GM12892 (cell line): ENCODE measurements at places on chromosomes 2 and 18.

DNA sequence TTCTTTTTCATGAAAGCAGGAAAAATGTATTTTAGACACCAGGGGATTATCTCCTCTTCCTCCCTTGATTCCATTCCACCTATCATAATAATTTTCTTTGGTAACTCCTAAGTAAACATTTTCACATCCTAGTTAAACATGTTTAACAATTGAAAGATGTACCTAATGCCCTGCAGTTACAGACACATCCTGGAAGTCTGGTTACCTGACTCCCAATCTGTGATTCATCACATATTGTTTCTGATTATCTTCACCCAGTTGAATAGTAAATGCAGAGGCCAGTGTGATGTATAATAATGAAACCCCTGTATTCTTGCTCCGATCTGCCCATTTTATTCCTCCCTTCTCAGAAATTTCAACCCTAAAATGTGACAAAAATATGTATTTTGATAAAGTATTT lies 1237.6 kb upstream of the LRRTM1 start:
- no peak for DNase-seq

DNA sequence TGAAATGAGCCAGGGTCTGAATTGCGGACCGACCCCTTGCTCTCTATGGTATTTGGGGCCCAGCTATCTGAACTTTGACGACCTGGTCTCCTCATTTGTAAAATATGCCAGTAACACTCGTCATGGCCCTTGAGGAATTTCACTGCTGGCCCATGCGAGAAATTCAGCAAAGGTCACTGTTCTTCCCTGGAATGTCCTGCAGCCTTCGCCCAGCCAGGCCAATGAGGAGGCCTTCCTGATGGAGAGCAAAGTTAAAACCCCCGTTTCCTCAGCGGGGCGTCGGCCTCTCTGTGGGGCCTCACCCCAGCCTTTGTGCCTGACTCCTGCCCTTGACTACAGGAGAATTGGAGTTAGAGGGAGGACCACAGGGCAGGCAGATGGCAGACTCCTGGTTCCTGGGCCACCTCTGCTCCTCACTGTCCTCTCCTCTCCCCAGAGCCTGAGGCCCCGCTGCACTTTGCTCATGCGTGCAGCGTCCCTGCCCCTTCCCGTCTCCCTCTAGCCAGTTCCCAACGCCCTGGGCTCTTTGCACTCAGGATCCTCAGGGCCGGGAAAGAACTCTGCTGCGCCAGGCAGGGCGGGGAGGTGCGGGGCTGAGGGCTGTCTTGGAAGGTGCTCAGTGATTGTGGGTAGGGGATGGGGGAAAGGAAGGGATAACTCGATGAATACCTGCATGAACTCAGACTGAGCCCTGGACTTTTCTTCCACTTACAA lies 257.0 kb upstream of the RAB6C start:
- DNase-seq = no peak

DNA sequence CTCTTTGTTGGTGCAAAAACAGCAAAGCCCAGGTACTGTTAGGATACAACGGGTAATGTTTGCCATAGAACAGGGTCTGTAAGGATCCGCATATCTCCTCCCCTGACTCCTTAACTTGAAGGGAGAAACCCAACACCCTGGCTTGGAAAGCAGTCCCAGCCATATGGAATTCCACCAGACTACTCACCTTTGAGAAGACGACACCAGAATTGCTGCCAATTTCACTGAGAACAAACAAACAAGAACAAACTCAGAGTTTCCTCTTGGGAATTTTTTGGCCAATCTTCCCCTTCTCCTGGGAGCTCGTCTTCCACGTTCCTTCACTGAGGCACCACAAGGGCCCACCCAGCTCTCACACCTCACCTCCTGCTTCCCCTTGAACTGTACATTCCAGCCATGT lies 29.2 kb downstream of the CAPN14 start:
- no peak for DNase-seq

DNA sequence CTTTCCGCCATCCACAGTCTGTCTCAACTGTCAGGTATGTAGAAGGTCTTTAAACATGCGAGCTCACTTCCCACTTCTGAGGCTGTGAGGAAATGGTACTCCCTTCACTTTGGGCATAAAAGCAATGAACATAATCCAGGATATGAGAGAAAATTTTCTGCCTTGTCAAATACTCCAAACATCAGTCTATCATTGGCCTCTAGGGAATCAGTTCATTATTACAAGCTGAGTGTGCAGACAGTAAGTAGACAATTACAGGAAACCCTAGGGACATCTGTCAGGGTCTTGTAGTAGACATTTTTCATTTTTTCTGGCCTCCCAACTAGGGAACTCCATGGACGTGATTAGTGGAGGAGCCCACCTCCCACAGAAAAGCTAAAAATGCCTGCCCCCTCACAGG lies 13.6 kb upstream of the APCDD1 start:
- DNase-seq = no peak

DNA sequence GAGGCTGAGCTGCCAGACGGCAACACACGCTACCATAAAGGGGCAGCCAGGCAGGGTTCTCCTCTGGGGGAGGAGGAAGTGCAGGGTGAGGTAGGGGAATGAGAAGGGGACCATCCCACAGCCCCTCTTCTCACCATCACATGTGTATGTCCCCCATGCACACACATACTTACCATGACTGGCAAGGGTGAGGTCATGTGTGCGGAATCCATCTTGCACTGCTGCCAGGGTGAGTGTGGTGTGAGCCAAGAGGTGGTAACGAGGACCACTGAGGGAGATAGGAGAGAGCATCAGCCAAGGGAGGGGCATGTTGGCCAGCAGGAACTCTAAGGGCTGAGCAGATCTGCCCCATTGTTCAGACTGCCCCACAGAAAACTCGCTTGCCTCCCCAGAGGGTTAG lies 7.1 kb downstream of the WDR54 start:
- no peak for DNase-seq

DNA sequence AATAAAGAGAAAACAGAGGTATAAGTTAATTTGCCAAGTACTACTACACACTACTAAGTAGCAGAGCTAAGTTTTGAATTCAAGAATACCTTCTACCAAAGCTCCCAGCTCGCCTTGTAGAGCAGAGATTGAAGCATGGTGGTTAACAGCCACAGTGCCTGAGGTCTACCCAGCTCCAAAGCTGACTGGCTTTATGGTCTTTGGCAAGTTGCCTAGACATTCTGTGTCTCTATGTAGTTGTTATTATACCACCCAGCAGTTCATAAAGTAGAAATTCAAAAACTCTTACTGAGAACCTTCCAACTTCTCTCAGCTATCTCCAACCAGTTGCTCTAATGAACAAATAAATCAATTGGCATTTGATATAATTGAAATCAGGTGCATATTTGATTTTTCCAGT lies 87.8 kb downstream of the PDE11A start:
- no peak for DNase-seq

- no peak for DNase-seq
Observed at GRCh38 chr2:54133056-54133455, 17.6 kb downstream of the ACYP2 start.

DNA sequence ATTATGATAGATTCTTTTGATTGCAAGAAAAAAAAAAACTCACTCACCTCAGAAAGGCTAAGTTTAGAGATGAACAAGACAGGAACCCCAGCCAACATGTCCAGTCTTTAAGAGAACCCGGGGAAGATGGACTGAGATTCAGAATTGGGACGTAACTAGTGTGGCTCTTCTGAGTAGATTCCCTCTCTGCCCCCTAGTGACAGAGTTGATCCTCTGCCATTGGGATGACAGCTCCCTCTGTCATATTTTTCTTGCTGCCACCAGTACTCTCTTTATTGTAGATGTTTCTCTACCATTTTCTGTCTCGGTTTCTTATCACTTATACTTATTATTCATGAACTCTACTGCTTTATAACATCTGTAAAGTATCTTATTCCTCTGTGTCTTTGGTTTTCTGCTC lies 77.7 kb downstream of the GULP1 start:
- DNase-seq = no peak

DNA sequence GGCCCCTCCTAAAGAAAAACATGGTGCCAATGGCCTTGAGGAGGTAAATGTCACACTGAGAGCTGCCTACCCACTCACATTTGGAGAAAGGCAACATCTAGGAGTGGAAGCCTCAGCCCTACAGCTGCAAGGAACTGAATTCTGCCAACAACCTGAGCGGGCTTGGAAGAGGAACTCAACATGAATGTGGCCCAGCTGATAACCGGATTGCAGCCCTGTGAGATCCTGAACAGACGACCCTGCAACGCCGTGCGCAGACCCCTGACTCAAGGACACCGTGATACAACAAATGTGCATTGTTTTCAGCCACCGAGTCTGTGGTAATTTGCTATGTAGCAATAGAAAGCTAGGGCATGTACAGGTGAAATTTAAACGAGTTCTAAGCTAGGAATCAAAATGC lies 99.4 kb downstream of the MYOM1 start:
- no peak for DNase-seq

DNA sequence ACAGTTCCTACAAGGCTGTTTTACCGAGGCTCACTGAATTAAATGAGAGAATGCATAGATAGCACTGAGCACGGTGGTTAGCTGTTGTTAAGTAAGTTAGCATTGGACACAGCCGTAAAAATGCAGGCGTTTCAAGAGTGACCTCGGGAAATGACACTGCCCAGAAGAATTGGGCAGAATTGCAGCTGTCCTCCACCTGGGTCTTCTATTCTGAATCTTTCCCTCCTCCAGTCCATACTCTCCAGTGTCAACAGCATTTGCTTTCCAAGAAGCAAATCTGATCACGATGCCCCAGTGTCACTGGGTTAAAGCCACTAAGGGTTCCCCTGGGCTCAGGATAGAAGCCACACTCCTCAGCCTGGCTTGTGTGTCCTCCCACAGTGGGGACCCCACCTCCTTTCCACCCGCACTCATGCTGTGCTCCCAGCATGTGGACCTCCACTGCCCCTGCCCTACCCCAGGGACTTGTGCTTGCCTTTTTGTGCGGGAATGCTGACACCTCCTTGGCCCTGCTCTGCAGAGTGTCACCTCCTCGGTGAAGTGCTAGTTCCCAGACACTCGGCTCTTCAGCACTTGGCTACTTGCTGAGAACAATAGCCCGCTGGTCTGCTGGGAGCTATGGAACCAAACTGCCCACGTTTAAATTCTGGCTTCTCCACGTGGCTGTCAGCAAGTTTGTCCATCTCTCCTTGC lies 135.0 kb downstream of the ANTXR1 start:
- DNase-seq = no peak

DNA sequence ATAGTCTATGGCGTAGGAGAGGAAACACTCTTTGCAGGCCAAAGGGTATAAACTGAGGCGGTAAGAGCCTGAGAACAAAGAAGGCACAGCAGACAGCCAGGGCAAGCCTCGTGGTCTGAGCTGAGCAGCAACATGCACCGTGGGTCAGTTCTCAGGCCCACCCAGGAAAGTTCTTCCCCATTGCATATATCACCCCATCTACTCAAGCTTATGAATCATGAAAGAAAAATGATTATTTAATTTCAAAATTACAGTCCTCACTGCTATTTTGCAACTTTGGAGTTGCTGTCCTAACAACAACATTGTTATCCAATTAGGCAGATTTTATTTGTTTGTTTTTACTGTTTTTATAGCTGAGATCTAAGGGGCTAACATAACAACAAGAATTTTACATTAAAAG lies 54.7 kb upstream of the RIOK3 start:
- DNase-seq = no peak

- DNase-seq = no peak
Observed at GRCh38 chr2:221495731-221496130, 76.4 kb downstream of the EPHA4 start.

DNA sequence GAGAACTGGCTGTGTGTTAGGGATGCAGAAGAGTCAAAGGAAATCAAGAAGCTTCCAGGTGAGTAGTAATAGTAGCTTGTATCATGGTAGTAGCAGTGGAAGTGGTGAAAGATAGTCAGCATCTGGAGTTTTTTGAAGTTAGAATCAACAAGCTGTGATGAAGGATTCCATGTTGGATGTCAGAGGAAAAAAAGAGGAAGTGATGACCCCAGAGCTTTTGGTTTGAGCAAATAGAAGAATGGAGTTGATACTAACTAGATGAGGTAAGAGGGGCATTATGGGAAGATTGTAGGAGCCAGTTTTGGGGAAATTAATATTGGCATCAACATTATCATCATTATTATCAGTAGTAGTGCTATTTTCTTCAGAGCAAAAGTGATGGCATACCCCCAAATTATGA lies 542.2 kb downstream of the XIRP2 start:
- DNase-seq = no peak

- DNase-seq = peak; percentile 50
Observed at GRCh38 chr2:218658671-218659257, 659 bp downstream of the ZNF142 start.

GRCh38 chr2:106596844-106597243 lies 109.7 kb downstream of the CD8B2 start:
- DNase-seq = no peak

GRCh38 chr2:150472511-150472899 lies 15.0 kb downstream of the RND3 start:
- DNase-seq = no peak

GRCh38 chr2:21804151-21804550 lies 680.4 kb downstream of the TDRD15 start:
- DNase-seq = no peak

DNA sequence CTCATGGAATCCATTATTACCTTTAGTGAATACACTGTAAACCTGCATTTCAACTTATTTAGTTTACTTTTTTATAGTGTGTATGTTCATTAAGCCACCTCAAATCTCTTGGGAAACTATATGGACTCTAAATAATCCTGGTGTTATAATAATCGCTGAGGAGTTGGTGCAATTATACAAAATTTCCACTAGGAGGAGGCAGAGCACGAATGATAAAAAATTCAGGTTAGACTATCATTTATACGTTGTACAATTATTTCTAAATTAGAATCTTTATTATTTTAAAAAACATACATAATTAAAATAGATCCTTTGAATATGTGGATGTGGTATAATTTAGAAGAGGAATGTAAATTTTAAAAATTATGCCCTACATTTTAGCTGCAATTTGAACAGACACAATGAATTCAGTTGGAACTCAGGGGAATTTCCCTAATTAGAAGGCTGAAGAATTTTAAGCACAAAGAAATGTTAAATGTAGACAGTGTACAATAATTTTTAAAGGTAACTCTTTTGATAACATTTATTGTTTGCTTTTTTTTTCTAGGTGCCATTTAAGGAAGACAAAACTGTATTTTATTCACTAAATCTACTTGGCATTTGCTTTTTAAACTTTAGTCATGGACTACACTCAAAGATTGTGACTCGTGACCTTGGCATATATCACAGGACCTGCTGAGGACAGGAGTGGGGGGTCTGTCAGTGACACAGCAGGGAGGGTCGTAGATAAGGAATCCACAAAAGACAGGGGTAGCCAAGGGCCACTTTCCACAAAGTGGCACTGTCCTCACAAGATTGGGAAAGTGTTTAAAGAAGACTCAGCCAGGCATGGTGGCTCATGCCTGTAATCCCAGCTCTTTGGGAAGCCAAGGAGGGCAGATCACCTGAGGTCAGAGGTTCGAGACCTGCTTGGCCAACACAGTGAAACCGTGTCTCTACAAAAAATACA lies 45.5 kb downstream of the RAB12 start:
- no peak for DNase-seq
